Activated T-helper 2 cell treated with anti-CD3 and anti-CD28 coated beads, Interferon-gamma antibody, Interleukin-2, Interleukin-4, amounts not matched to agents 10 μg/mL and 5 μg/mL and 100 μg/mL, durations not matched to agents 14 hours and 24 hours and 36 hours (primary cell): ENCODE measurements at places on chromosomes 7 and 10. TPM values are rescaled to one million over a fixed set of nuclear protein-coding genes. Genes with fewer than 3 reads are reported as not detected.

GRCh38 chr10:125769175-125769574, 6.4 kb downstream of the MMP21 start:
- H3K4me3 ChIP-seq, result no peak overlapping the region
- H3K36me3 ChIP-seq, result peaks cover 28% of the 10 kb centered on the region
- H3K4me1 ChIP-seq, result no peaks in the 10 kb centered on the region
- H3K27ac ChIP-seq, result no peak overlapping the region
- no peaks in the 10 kb centered on the region for H3K27me3 ChIP-seq
- DNase-seq, result no peak

- H3K27ac ChIP-seq, result no peak overlapping the region
- H3K4me1 ChIP-seq, result peaks cover 37% of the 10 kb centered on the region
- no peaks in the 10 kb centered on the region for H3K36me3 ChIP-seq
- no peak for DNase-seq
Observed at GRCh38 chr7:7765422-7765821, 47.0 kb upstream of the RPA3 start.

DNA sequence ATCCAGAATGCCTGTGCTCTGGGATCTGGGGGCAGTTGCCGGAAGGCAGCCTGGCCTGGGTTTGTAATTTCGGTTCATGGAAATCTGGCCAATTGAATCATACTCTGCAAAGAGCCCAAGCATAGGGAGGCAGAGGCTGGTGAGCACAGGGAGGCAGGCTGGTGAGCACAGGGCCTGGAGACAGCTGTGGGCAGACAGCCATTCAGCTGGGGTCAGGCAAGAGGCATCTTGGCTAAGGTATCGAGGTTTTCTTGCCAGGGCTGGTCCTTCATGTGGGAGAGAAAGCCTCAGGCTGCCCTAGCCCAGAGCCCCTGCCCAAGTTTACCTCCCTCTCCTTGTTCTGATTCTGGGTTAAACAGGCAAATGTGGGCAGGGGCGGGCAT, 63.7 kb upstream of the BAIAP2L1 start:
- H3K27ac ChIP-seq, result no peak overlapping the region
- H3K27me3 ChIP-seq, result no peaks in the 10 kb centered on the region
- no peaks in the 10 kb centered on the region for H3K36me3 ChIP-seq
- H3K4me1 ChIP-seq, result no peaks in the 10 kb centered on the region

- no peak overlapping the region for H3K4me3 ChIP-seq
- no peak for DNase-seq
- peaks cover 53% of the 10 kb centered on the region for H3K4me1 ChIP-seq
Observed at GRCh38 chr7:105030447-105030846, 16.4 kb downstream of the KMT2E start.

GRCh38 chr10:77859200-77859864, 67.2 kb downstream of the DLG5 start:
- H3K4me3 ChIP-seq, result no peak overlapping the region
- no peak overlapping the region for H3K27ac ChIP-seq
- H3K36me3 ChIP-seq, result no peaks in the 10 kb centered on the region
- H3K4me1 ChIP-seq, result no peaks in the 10 kb centered on the region

DNA sequence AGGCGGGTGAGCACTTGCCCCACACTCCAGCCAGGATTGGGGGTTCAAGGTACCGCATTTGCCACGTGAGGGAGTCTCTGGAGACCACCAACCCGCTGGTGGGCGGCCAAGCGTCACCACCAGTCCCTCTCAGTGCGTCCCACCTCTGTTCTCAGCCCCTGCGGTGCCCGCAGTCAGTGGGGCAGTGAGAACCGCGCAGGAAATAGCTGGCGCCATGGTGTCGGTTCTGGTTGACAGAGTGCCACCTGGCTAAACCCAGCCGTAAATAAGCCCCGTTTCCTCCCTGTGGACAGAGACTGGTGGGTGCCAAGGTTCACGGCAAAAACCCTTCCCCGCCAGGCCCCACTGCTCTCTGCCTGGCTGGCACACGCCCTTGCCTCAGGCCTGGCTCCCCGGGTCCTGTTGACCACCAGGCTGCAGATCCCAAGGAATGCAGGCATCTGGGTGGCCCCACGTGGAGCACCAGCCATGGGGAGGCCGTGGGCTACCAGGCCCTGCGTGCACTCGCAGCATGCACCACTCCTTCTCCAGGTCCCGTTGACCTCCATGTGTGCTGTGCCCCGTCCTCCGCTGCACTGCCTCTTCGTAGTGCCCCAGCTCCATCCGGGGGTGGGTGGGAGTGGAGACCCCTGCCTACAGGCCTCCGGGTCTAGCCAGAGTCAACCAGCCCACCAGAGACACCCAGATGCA, 140.0 kb downstream of the LHPP start:
- no peaks in the 10 kb centered on the region for H3K4me1 ChIP-seq
- no peak overlapping the region for H3K27ac ChIP-seq
- no peak for DNase-seq
- H3K4me3 ChIP-seq, result no peak overlapping the region

- no peaks in the 10 kb centered on the region for H3K27me3 ChIP-seq
- no peak for DNase-seq
- H3K36me3 ChIP-seq, result peaks cover 6% of the 10 kb centered on the region
- H3K4me1 ChIP-seq, result peaks cover 61% of the 10 kb centered on the region
- peak overlapping the region; percentile 86 for H3K27ac ChIP-seq
Observed at GRCh38 chr7:151011097-151011409, 13.2 kb downstream of the ATG9B start.

DNA sequence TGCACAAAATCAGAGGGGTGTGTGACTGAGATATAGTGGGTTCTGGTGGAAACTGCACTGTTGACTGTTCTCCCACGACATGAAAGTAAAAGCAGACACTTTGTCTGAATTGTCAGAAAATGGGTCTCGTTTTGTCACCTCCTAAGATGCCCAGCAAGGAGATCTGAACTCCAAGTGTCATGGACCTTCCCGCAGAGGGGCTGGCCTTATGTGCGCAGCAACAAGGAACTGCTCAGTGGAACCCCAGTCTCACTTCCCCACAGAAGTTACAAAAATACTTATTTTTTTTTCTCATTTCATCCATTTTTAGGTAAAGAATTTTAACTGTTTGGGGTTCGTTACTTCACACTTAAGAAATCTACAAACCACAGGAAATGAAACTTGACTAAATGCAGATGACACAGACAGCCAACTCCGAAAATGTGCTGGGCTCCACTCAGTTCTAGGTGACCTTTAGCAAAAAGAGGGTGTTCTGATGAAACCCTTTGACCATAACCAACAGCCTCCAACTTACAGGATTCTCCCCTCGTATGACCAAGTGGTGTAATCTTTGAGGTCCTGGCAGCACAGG, 115.0 kb downstream of the FAM107B start:
- H3K4me1 ChIP-seq, result peaks cover 81% of the 10 kb centered on the region
- peak; percentile 59 for DNase-seq
- peaks cover 36% of the 10 kb centered on the region for H3K36me3 ChIP-seq
- H3K4me3 ChIP-seq, result peak overlapping the region; percentile 66
- H3K27me3 ChIP-seq, result no peaks in the 10 kb centered on the region

GRCh38 chr7:131336956-131337355, 9.3 kb downstream of the MKLN1 start:
- H3K36me3 ChIP-seq, result peaks cover 75% of the 10 kb centered on the region
- no peaks in the 10 kb centered on the region for H3K27me3 ChIP-seq

DNA sequence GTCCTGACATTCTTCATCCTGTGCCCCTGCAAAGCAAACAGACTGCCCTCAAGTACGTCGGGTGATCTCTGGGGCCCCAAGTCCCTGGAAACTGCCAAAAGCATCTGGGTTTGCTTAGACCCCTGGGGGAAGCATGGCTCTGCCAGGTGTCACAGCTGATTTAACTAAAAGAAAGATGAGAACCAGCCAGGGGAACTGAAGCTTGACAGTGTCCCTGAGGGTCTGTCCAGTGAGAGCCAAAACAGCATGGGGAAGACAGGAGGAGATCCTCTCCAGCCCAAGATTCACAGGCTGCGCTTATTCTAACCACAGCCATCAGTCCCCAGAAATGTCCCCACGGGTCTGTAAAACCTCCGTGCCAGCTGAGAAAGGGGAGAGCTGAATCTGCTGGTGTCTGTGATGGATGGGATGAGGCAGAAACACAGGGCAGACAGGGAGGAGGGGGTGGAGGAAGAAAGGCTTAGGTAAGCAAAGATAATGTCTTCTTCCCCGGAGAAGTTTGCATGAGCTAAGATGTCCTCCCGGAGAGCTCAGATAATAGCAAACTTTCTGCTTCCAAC, 21.3 kb downstream of the CCDC3 start:
- H3K27me3 ChIP-seq, result peaks cover 7% of the 10 kb centered on the region
- peaks cover 2% of the 10 kb centered on the region for H3K4me1 ChIP-seq
- no peak for DNase-seq

GRCh38 chr7:149773446-149774236, at the start of gene ZNF467:
Gene ZNF467, minus strand, starts transcription at chr7:149773588. Its CDS starts 2,556 bp downstream, at chr7:149771032.
- peaks cover 3% of the 10 kb centered on the region for H3K4me1 ChIP-seq
- peaks cover 32% of the 10 kb centered on the region for H3K27me3 ChIP-seq
- H3K4me3 ChIP-seq, result peak within 1 kb of the TSS; percentile 57
- no peaks in the 10 kb centered on the region for H3K36me3 ChIP-seq
- no peak for DNase-seq

GRCh38 chr10:110860576-110861241, 11.0 kb upstream of the PDCD4 start:
- H3K27me3 ChIP-seq, result no peaks in the 10 kb centered on the region
- H3K27ac ChIP-seq, result peak overlapping the region; percentile 86
- peaks cover 70% of the 10 kb centered on the region for H3K4me1 ChIP-seq
- H3K4me3 ChIP-seq, result peak overlapping the region; percentile 18
- DNase-seq, result peak; percentile 38

- no peaks in the 10 kb centered on the region for H3K36me3 ChIP-seq
- no peak for DNase-seq
- H3K4me1 ChIP-seq, result no peaks in the 10 kb centered on the region
- H3K4me3 ChIP-seq, result no peak overlapping the region
- no peaks in the 10 kb centered on the region for H3K27me3 ChIP-seq
- no peak overlapping the region for H3K27ac ChIP-seq
Observed at GRCh38 chr10:92124616-92125143, 166.2 kb downstream of the CPEB3 start.

DNA sequence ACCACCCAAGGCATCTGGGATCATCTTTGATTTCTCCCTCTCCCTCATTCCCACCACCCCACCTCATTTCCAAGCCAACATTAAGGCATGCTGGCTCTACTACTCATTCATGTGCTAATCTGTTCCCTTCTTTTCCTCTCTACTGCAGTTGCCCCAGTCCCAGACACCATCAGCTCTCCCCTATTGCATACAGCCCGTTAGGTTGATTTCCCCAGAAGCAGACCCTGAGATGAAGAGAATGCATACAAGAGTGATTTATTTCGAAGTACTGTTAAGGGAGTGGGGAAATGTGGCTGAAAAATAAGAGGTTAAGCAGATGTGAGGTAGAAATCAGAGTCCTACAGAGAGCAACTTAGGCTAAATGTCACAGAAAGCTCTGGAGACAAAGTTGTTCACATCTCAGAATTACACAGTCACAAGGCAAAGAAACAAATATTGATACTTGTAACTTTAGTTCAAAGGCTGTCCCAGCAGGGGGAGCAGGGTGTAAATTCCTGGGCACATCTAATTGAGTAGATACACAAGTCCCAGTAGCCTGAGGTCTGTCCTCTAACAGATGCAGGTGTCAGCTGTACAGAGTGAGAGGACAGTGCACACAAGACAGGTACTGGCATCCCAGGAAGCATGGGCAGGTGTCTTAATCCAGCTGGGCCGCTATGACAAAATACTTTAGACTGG, 20.9 kb downstream of the AKR1D1 start:
- H3K27ac ChIP-seq, result no peak overlapping the region
- H3K27me3 ChIP-seq, result no peaks in the 10 kb centered on the region

- no peak overlapping the region for H3K27ac ChIP-seq
- no peak for DNase-seq
- H3K4me1 ChIP-seq, result no peaks in the 10 kb centered on the region
- H3K27me3 ChIP-seq, result no peaks in the 10 kb centered on the region
- no peak overlapping the region for H3K4me3 ChIP-seq
- peaks cover 31% of the 10 kb centered on the region for H3K36me3 ChIP-seq
Observed at GRCh38 chr7:2199956-2200583, 32.7 kb downstream of the MAD1L1 start.

GRCh38 chr10:8230902-8231301, 176.4 kb downstream of the GATA3 start:
- H3K27ac ChIP-seq, result no peak overlapping the region
- peaks cover 7% of the 10 kb centered on the region for H3K36me3 ChIP-seq
- H3K27me3 ChIP-seq, result no peaks in the 10 kb centered on the region
- H3K4me3 ChIP-seq, result no peak overlapping the region
- no peak for DNase-seq

Gene CREM
- total RNA-seq, result 189 and 190 TPM in 2 replicates

Gene PRPS1L1
- total RNA-seq, result not detected in 2 replicates

Gene ADAP1
- total RNA-seq, result 62.8 and 65.2 TPM in 2 replicates

Gene ZNF12
- 21.9 and 22.8 TPM in 2 replicates for total RNA-seq
